Progenitor cell of endocrine pancreas (in vitro differentiated cells): ENCODE measurements at places on chromosomes 11 and 22.

GRCh38 chr11:55349032-55349431, 6.0 kb downstream of the OR4A16 start:
- no peak for DNase-seq

- DNase-seq, result no peak
Observed at GRCh38 chr11:27295928-27296327, 67.1 kb downstream of the CCDC34 start.

DNA sequence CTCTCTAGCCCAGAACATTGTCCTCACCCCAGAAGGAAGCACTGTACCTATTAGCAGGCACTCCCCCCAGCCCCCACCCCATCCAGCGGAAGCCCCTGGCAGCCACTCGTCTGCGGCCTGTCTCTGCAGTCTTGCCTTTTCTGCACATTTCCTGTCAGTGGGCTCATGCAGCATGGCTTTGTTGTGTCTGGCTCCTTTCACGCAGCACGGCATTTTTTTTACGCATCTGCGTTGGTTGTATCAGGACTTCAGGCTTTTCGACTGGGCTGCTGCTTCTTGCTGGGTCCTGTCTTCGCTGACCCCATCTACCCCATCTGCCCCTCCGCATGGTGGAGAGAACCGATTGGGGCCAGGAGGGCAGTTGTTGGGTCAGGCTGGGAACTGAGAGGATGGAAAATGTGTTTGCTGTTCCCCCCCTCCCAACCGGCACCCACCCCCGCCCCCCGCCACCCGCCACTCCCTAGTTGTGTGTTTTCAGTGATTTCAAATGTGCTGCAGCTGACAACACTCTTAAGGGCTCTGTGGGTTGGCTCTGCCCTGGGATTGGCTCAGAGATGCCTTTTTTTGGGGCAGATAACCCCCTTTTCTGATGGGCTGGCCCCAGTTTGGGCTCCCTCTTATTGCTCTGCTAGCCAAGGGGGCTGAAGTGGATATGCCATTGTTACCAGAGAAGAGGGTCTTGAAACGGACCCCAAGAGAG, 110.0 kb downstream of the KIAA1671 start:
- no peak for DNase-seq

DNA sequence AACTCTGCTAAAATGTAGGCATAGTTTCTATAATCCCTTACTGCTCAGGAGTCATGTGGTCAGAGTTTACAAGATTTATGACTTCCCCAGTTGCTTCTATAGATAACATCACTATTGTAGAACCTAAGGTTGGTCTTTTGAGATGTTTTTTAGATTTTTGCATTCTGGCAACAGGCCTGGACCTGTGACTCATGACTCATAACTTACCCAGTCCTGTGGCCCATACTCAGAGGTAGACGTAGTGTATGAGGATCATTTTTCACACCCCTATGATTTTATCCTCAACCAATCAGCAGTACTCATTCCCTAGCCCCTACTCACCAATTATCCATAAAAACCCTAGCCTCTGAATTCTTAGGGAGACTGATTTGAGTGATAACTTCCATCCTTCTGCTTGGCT, 384.4 kb upstream of the DDI1 start:
- DNase-seq, result no peak

GRCh38 chr11:101009690-101010055, 119.9 kb downstream of the PGR start:
- no peak for DNase-seq

DNA sequence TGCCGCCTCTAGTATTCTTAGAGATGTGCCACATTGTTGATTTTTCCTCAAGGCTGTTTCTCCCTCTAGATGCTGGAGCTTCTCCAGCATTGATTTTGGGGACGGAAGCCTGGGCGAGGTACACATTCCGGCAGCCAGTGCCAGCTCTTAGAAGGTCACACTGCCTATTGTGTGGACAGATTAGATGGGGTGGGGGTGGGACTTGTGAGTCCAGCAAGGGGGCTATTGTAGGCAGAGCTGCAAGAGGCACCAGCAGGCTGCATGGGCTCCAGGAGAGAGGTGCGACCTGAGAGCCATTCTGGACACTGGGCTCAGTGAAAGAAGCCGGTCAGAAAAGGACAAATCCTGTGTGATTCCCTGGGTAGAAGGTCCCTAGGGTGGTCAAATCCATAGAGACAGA, 12.4 kb downstream of the C11orf21 start:
- DNase-seq, result no peak

DNA sequence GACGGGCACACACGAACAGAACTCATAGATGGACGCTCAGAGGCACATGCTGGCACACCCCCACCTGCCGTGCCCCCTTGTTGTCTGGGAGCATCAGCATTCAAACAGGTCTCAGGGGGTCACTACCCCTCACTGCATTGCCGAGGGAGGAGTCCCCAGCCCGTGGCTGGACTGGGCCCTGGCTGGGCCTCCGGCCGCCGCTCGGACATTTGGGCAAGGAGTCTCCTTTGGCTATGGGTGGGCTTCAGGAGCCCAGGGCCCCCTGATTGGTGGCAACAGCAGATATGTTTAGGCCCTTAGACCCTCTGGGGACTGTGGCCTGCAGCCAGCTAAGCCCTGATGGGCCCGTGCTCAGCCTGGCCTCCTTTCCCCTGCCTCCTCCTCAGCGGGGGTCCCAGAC, 41.9 kb downstream of the FLRT1 start:
- no peak for DNase-seq

- no peak for DNase-seq
Observed at GRCh38 chr11:17313349-17314231, 37.1 kb downstream of the NUCB2 start.

DNA sequence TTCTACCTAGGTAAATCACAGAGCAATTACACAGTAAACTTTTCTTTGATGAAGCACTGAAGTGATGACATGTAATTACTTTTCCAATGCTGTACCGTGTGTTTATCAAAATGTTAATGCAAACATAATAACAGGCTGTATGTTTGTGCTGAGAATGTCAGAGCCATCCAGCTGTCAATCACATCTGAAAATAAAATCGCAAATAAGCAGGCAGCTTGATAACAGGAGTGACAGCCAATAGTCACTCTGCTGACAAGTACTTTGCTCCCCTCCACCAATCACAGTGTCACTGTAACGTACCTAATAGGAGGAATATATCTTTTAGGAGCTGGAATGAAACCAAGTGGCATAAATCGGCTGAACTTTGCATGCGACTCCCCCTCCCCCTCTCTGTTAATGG, 119.7 kb downstream of the KIRREL3 start:
- DNase-seq, result no peak

- no peak for DNase-seq
Observed at GRCh38 chr11:132205496-132205895, 835.1 kb downstream of the NTM start.

DNA sequence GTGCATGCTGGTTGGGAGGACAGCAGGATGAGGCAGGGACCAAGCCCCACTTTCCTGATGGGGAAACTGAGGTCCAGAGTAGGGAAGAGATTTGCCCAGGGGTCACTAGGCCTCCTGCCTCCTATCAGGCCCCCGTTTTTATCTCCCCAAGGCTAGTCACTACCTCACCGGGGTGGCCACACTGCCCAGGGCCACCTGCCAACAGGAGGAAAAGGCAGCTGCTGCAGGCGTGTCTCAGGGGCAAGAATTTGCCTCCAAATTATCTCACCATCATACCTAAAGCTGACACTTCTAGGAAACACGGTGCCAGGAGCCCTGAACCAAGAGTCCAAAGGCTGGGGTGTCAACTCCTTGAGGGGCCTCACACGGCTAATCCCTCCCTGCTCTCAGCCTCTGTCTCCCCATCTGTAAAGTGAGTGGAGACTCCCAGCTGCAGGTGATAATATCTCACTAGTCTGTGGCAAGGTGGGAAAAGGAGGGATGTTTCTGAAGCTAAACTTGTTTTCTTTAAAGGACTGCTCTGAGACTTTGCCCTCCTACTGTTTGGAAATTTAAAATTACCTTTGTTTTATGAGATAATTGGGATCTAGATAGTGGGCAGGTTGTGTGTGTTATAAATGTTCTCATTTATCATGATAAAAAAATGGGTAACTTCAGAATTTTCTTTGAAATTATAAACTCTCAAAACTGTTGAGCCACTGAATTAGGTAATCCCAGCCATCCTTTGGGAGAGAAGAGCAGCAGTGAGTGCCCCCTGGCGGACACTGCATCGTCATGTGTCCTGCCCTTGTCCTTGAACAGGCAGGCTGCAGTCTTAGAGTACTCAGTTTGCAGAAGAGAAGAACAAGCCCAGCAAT, 60.0 kb downstream of the MYO7A start:
- peak; percentile 55 for DNase-seq

DNA sequence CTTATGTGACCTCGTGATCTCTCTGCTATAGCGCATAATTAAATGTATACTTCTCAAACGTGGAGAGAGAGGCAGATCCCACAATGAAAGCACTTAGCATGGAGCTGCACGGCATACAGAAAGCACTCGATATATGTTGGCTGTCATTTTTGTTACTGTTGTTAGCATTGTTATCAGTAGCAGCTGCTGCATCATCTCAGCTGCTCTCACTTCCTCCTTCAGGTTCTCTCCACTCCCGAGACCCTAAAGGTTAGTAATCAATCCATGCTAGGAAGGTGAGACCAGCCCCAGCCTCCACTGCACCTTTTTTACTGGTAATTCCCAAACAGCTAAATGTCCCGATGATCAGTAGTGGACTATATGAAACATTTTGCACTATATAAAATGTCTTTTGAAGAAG, 13.4 kb upstream of the API5 start:
- DNase-seq, result no peak

GRCh38 chr22:46577368-46578249, 40.2 kb upstream of the CELSR1 start:
- DNase-seq, result no peak

GRCh38 chr11:3138178-3139085, 26.7 kb downstream of the OSBPL5 start:
- no peak for DNase-seq

DNA sequence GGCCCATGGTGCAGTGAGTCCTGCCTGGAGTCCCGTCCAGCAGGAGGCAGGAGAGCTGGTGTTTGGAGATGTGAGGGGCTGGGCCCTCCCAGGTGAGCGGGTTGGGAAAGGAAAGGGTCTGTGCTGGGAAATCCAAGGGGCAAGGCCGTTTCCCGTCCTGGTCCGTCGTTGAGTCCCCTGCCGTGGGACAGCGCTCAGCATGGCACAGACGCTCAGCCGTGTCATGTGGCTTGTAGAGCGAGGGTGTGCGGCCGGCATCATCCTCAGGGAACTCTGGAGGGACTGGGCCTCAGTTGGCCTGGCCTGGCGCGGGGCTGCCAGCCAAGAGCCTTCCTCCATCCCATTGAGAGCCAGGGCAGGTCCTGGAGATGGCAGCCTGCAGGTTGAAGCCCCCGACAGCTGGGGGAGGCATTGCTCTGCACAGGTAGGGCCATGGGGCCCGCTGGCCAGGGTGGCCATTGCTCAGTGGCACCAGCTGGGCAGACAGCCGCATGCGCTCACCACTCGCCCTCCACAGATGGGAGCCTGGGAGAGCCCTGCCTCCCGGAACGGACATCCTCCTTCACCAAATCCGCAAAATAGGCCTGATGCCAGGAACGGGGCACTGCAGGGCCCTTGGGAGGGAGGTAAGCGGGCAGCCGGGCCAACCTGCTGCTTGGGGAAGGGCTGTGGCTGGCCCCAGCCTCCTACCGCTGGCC, 28.7 kb downstream of the KCNQ1 start:
- no peak for DNase-seq

GRCh38 chr11:9396752-9397151, 12.3 kb downstream of the IPO7 start:
- DNase-seq, result no peak

DNA sequence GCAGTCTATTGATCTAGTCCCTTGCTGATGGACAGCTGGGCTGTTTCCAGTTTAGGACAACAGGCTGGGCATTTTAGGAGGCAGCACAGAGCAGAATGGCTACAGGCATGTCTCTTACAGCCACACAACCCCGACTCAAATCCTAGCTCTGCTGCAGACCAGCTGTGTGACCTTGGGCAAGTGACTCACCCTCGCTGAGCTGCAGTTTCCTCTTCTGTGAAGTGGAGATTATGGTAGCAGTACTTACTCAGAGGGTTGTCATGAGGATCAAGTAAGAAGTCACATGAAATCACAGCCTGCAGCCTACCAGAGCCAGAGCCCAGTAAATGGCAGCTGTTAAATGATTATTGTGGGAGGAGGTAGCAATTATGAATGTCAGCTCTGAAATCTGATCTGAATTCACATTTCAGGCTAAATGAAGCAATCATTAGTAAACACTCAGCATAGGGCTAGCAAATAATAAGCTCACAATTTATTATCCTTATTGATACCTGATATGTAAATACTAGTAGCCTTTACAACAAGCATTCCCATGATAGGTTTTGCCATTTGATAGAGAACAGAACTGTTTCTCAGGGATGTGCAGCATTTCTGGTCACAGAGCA, 58.9 kb downstream of the MYEOV start:
- no peak for DNase-seq

- DNase-seq, result no peak
Observed at GRCh38 chr11:111905411-111905810, 6.2 kb downstream of the CRYAB start.

- no peak for DNase-seq
Observed at GRCh38 chr11:118921121-118921928, 4.4 kb downstream of the BCL9L start.

DNA sequence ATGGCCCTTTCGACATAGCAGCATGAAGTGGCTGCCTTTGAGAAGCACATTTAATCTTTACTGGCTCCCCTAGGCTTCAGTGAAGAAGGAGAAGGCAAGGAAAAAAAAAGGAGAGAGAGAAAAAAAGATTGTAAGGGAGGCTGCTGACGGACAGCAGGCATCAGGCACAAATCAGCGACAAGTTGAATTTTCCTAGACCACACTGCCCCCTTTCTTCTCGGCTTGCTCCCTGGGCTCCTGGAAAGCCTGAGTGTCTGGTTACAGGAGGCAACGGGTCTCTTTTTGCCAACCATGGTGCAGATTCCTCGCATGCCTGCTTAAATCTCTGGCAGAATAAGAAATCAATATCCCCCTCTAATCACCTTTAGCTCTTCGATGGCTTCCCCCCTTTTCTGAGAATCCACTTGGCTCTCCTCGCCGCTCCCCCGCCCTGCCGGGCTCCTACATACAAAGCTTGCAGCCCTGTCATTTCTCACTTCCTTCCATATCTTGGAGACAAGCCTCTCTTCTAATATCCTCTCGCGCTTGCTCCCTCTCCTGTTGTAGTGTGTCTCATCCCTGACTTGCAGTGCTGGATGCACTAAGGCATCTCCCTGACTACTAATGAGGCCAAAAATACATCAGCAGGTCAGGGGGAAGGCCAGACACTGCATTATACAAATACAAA, 14.3 kb downstream of the BLID start:
- peak; percentile 19 for DNase-seq

- DNase-seq, result no peak
Observed at GRCh38 chr11:114972105-114972504, 293.8 kb downstream of the NXPE2 start.

- no peak for DNase-seq
Observed at GRCh38 chr11:76694664-76695063, 24.1 kb upstream of the LRRC32 start.
